ENCODE measurements at places on chromosomes 6 and 20.
A peak's percentile ranks its signal among the peaks of the same experiment; 100 is the strongest.

GRCh38 chr6:13068586-13069210, 259.6 kb downstream of the TBC1D7 start:
- peaks cover 8% of the 10 kb centered on the region for H3K4me1 ChIP-seq
- H3K27me3 ChIP-seq = no peaks in the 10 kb centered on the region
- no peak for DNase-seq
- H3K4me3 ChIP-seq = no peak overlapping the region

GRCh38 chr6:128162423-128162822, 261.6 kb upstream of the THEMIS start:
- H3K4me1 ChIP-seq = peaks cover 5% of the 10 kb centered on the region
- H3K4me3 ChIP-seq = no peak overlapping the region
- no peak for DNase-seq

DNA sequence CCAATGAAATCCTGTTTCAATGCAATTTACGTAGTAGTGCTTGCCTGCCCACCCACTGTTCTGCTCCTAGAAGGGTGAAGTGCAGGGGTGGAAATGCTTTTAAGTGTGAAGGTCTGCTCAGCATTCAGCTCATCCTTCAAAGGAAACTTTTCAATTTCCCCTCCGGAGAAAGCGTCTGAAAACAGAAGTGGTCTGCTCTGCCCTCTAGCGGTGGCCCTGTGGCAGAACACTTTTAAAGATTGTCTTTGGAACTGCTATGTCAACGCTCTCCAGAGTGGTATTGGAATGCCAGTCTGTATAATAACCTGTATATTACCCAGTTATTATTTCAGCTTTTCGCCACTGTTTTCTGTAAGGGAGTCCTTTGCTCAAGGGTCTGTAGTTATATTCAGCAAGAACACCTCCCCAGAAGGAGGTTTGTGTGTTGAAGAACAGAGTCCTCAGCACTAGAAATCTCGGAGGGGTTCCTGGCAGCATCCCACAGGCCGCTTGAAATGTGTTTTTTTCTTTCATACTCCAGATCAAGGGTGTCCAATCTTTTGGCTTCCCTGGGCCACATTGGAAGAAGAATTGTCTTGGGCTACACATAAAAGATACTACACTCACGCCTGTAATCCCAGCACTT, 63.1 kb upstream of the KLHL31 start:
- H3K4me1 ChIP-seq = peaks cover 9% of the 10 kb centered on the region
- H3K36me3 ChIP-seq = no peaks in the 10 kb centered on the region
- H3K27ac ChIP-seq = no peak overlapping the region
- H3K4me3 ChIP-seq = no peak overlapping the region
- H3K27me3 ChIP-seq = peaks cover 15% of the 10 kb centered on the region
- DNase-seq = peak; percentile 9

- H3K36me3 ChIP-seq = no peaks in the 10 kb centered on the region
- H3K27me3 ChIP-seq = no peaks in the 10 kb centered on the region
These were observed 86.8 kb downstream of the GJA1 start for GRCh38 chr6:121522265-121522664.

DNA sequence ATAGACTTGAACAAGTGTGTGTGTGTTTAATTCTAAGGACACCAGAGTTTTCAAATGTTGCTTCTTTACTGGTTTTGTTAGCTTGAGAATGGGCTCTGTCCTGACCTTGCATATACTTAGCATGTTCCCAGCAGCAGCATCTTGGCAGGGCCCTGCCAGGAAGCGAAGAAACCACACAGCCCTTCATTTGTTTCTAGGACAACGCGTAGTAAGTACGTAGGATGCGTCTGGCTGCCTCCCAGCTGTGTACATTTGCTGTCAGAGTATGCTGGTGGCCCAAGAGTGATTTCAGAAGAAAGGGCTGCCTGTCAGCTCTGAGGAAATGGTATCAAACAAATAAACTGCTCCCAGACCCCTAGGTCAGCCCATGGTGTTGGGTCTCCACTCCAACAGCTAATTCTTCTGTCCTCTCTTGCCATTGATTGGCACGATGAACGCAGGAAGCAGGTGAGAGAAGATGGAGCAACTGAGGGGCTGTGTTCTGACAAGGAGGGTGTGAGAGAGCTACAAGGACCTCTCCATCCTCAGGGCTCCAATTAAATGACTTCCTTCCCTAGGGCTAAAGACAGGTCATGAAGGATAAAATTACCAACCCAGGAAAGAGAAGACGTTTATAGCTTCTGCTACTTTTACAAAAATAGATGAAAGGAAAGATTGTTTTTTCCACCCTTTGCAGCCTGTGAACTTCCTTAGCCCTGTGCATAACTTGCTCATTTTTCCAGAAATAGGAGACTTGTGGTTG, 55.9 kb upstream of the HDDC2 start:
- H3K36me3 ChIP-seq = no peaks in the 10 kb centered on the region
- peaks cover 18% of the 10 kb centered on the region for H3K27me3 ChIP-seq

DNA sequence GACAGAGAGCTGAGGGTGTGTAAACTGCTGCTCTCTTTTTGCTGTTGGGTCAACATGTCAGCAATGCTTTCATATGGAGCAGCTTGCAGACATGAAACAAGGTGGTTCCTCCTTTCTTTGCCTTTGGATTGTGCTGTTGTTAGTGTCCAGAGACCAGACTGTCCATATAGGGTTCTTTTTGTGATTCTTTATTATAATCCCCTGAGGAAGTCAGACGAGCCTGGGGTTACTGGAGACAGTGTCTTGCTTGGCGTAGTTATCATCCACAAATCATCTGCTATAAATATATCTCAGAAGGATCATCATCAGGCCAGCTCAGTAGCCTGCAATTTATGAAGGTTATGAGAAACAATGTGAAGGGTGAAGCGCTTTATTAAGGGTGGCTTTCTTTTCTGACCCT, 2.3 kb upstream of the ADGRB3 start:
- peaks cover 55% of the 10 kb centered on the region for H3K27me3 ChIP-seq
- peaks cover 13% of the 10 kb centered on the region for H3K4me1 ChIP-seq
- no peak for DNase-seq
- H3K36me3 ChIP-seq = no peaks in the 10 kb centered on the region

- H3K4me3 ChIP-seq = peak overlapping the region; percentile 95
- no peaks in the 10 kb centered on the region for H3K27me3 ChIP-seq
- no peak for DNase-seq
- peak overlapping the region; percentile 94 for H3K27ac ChIP-seq
These were observed 1.0 kb downstream of the PCIF1 start for GRCh38 chr20:45935416-45936046.

DNA sequence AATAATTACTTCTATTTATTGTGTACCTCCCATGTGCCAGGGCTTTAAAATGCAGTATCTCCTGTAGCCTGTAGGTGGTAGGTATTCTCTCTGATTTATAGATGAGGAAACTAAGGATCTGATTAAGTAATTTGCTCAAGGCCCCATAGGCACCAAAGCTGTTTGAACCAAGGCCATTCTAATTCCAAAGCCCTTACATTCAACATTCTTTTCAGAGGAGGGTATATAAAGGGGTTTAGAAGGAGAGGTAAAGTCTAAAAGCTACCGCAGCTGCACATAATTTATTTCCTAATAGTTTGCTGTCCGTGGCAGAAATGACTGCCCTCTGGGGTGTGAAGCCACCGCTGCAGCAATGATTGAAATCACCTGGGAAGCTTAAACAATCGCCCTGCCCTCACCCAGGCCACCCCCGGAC, 95.0 kb upstream of the FAM8A1 start:
- H3K4me3 ChIP-seq = no peak overlapping the region
- no peak overlapping the region for H3K27ac ChIP-seq
- no peak for DNase-seq
- no peaks in the 10 kb centered on the region for H3K27me3 ChIP-seq
- H3K4me1 ChIP-seq = no peaks in the 10 kb centered on the region

DNA sequence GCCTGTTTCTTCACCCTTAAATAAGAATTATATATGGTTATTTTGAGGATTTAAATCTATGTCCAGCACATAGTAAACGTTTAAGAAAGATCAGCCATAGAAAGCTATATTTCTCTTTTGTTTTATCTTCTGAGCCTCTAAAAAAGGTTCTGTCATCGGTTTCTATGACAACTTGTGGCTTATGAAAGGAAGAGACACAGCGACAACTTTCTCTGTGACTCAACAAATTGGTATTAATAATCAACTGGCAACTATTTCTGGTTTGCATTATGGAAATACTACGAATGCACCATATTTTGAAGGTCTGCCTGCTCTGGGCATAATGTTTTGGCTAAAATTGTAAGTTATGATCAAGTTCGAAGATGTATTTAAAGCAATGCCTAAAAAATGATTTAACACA, 751.0 kb downstream of the CD109 start:
- no peak for DNase-seq
- H3K27ac ChIP-seq = no peak overlapping the region
- no peaks in the 10 kb centered on the region for H3K4me1 ChIP-seq

DNA sequence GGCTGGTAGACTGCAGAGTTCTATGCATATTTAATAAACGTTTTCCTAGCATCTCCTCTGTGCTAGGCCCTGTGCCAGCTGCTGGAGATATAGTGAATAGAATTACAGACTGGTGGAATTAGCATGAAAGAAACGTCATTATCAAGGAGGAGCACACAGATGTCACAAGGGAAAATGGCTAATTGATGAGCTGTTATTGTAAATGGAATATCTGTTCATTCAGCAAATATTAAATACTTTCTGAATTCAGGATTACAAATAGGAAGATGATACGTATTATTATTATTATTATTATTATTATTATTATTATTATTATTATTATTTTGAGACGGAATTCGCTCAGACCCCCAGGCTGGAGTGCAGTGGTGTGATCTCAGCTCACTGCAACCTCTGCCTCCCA, 1.2 kb downstream of the AAR2 start:
- peaks cover 12% of the 10 kb centered on the region for H3K36me3 ChIP-seq
- no peak for DNase-seq
- peaks cover 9% of the 10 kb centered on the region for H3K27me3 ChIP-seq
- H3K4me1 ChIP-seq = peaks cover 25% of the 10 kb centered on the region
- H3K27ac ChIP-seq = peak overlapping the region; percentile 99

GRCh38 chr20:10314198-10314597, 95.6 kb downstream of the SNAP25 start:
- no peak overlapping the region for H3K4me3 ChIP-seq
- H3K36me3 ChIP-seq = no peaks in the 10 kb centered on the region

DNA sequence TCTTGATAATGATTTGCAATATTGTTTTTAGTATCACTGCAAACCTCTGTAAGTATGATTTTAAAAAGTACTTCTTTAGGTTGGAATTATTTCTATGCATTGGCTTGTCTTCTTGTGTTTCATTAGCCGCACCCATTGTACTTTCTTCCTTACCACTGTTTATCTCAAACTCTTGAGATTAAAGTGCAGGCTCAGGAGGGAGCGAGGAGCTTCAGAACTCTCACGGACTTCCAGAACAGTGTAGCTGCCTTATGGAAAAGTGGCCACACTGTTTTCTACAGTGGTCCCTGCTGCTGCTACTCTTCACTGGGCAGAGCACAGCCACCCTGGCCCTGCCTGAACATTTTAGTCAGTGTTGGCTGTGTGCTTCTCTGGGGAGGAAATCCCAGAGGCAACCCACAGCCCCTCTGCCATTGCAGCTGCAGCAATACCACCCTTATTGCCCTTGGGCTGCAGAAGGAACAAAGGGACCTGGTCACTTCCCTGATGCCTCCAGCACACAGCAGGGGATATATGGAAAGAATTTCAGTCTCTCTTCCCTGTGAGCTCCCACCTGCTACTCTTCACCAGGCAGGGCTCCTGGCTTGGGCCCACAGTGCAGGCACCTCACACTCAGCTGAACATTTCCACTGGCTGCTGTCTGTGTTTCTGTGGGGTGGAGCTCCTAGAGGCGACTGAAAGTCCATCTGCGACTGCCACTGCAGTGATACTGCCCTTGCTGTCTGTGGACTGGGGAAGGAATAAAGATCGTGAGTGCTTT, 91.7 kb upstream of the MAP3K4 start:
- H3K27ac ChIP-seq = no peak overlapping the region
- no peak overlapping the region for H3K4me3 ChIP-seq
- H3K4me1 ChIP-seq = no peaks in the 10 kb centered on the region
- H3K27me3 ChIP-seq = peaks cover 5% of the 10 kb centered on the region

GRCh38 chr6:11961923-11962322, 50.2 kb upstream of the HIVEP1 start:
- DNase-seq = no peak
- no peak overlapping the region for H3K27ac ChIP-seq
- H3K4me3 ChIP-seq = no peak overlapping the region

- H3K27ac ChIP-seq = peak overlapping the region; percentile 49
- peak overlapping the region; percentile 70 for H3K4me3 ChIP-seq
- H3K4me1 ChIP-seq = peaks cover 19% of the 10 kb centered on the region
- no peaks in the 10 kb centered on the region for H3K36me3 ChIP-seq
- DNase-seq = peak; percentile 38
- peaks cover 32% of the 10 kb centered on the region for H3K27me3 ChIP-seq
These were observed 10.7 kb downstream of the DLL1 start for GRCh38 chr6:170279977-170280688.

GRCh38 chr6:15523679-15524630, 138.9 kb downstream of the DTNBP1 start:
- no peaks in the 10 kb centered on the region for H3K27me3 ChIP-seq
- no peak for DNase-seq
- H3K36me3 ChIP-seq = peaks cover 68% of the 10 kb centered on the region
- peaks cover 31% of the 10 kb centered on the region for H3K4me1 ChIP-seq
- H3K27ac ChIP-seq = peak overlapping the region; percentile 92
- H3K4me3 ChIP-seq = no peak overlapping the region

DNA sequence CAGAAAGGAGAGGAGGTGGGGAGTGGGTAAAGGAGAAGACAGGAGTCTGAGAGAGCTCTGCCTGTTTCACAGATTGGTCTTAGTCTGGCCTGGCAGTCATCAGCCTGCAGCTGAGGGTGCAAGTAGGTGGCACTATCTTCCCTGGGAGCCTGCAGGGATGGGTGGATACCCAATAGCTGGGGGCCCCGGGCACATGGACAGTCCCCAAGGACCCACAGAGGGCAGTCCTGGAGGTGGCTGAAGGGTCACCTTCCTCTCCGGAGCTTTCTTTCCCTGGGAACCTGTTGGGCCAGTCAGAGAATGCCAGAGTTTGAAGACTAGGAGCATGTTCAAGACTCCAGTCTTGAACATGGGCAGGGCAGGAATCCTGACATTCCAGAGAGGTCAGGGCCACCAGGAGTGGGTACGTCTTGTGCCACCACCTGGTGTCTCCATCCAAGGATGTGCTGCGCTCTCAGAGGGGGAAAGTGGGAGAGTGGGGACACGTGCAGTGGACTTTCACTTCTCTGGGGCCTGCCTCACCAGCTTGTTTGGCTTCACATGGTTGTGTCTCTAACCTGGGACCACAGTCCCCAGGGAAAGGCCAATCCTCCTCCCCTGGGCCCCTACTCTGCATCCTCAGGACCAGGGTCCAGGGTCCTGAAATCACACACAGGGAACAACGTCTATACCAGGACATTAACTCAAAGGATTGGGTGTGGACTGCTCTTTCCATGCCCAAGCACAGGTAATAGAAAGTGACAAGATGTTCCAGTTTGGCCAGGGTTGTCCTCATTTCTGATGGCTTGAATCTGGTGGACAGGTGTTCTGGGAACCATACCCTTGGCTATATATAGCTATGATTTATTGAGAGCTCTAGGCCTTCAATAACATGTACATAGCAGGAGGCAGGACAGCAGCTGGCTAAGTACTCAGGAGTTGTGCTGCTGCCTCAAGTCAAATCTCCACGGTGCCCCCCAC, 18.0 kb downstream of the AARS2 start:
- H3K4me3 ChIP-seq = no peak overlapping the region
- peaks cover 12% of the 10 kb centered on the region for H3K4me1 ChIP-seq
- H3K36me3 ChIP-seq = peaks cover 6% of the 10 kb centered on the region
- H3K27me3 ChIP-seq = peaks cover 63% of the 10 kb centered on the region
- no peak for DNase-seq
